Dermis microvascular lymphatic vessel endothelial cell (primary cell): ENCODE measurements at places on chromosomes 7 and 10.

GRCh38 chr7:88758381-88759229 lies 895 bp upstream of the ZNF804B start:
- peak; percentile 10 for DNase-seq

DNA sequence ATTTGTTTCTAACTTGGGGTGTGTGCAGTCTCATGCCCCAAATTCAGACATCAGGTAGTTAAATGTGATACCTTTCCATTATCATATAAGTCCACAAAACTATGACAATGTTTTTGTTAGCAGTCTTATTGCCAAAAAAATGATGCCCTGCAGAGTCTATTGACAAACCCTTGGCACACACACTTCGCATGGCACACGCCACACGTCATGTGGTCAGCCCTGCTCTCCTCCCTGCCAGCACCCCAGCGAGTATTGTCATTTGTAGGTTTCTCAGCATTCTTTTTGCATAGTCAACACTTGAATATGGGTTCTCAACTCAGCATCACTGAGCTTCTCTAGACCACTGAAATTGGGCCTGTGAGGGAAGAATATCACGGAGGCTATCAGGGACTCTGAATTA lies 356.0 kb downstream of the INHBA start:
- DNase-seq, result no peak

- no peak for DNase-seq
Observed at GRCh38 chr7:93562936-93563335, 11.6 kb downstream of the CALCR start.

DNA sequence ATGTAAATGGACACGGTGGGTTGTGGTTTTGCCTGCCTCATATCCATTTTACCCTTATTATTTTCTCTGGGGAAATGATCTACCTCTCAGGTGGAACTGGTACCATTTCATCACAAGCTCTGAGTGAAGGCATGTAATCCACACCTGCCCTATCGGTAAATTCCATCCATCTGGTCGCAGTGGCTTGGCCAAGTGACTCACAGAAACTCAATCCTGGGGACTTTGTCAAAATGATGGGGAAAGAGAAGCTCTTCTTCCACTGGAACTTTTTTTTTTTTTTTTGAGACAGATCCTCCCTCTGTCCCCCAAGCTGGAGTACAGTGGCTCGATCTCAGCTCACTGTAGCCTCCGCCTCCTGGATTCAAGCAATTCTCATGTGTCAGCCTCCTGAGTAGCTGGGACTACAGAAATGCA lies 48.2 kb upstream of the ANKRD1 start:
- DNase-seq, result no peak

DNA sequence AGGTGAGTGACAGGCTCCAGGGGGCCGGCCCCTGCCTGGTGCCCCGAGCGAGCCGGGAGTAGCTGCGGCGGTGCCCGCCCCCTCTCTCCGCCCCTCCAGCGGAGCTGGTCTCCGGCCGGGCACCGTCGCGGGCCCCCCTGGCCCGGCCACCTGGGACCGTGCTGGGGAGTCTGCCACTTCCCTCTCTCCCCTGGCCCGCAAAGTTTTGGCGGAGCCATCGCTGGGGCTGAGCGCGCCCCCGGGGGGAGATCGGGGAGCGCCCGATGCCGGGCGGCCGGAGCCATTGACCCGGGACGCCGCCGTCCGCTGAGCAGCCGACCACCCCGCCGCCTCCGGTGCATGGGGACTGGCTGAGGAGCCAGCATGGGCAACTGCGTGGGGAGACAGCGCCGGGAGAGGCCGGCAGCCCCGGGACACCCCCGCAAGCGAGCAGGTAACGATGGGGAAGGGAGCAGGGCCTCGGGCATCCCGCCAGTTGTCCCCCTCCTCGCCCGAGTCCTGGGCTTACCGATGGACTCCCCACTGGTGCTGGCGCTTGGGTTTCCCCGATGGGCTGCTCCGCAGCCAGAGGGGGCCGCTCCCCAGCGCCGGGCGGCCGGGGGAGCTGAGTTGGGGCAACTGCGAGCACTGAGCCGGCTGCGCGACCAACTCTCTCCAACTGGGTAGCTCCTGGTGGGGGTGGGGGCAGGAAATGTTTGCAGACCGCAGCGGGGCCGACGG lies at the start of gene UBTD1:
Gene UBTD1, plus strand, starts transcription at position 84 of the 720 bp plus-strand sequence. Its CDS starts 280 bp downstream, at position 364.
- peak; percentile 70 for DNase-seq
